BE2C (cell line): ENCODE measurements at places on chromosomes 2 and 18.
A peak's percentile ranks its signal among the peaks of the same experiment; 100 is the strongest.

DNA sequence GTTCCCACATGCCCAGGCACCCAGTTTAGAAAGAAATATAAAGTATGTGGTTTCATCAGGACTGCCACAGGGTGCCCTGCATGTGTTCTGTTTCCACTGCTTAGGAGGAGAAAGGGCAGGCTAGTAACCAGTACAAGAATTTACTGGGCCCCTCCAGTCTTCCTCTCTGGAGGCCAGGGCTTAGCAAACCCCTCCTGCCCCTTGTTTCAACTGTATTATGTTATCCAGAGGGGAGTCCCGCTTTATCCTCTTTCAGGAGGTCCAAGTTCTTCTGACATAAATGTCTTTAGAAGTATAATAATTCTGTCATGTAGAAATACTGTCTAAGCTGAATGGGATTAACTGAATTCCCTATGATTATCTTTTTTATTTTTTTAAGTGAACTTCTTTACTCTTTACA, 132.1 kb downstream of the WDSUB1 start:
- DNase-seq = no peak

- DNase-seq = no peak
These were observed 27.3 kb downstream of the INO80C start for GRCh38 chr18:35470435-35470834.

- DNase-seq = no peak
These were observed 27.1 kb downstream of the RALB start for GRCh38 chr2:120279708-120280107.

DNA sequence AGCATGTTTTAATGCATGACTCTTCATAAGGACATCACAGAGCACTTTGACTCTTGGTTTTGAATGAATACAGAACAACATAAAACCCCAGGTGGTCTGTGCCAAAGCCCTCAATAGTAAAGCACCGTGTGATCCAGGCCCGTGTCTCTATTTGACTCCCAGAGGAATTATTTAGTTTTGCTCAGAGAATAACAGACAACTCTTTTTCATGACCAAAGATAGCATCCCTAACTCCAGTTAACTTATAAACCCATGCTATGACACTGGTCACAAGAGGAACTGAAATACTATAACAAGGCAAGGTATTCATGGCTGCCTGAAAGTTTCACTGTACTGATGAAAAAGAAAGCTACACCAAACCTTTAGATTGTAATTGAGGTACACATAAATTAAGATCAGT, 128.4 kb downstream of the IKZF2 start:
- DNase-seq = no peak

DNA sequence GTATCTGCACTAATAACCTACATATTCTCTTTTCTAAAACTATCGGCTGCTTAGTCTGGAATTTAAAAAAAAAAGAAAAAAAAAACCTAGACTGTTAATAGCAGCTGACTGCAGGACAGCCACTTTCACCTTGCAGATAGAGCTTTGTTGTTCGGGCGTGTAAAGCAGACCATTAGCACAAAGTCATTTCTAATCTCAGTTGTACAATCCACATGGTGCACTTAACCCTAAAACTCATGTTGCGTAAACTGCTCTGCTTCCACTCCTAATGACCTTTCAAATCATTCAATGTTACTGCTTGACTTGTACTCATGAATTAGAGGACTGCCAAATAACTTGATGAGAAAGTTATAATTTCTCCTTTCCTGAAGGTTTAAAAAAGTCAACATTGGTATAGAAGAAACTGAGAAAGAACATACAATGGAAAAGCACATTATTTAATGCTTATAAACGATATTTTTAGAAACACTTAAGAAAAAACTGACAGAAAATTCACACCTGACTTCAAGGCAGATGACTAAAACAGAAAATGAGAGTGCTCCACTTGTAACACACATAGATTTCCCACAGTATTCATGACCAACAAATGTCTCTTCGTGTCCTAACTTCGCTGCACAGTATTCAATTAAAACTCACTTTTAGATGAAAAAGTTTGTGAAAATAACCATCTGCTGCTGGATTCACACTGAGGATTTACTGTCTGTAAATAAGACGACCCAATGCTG, 2.6 kb downstream of the CDH2 start:
- DNase-seq = no peak

DNA sequence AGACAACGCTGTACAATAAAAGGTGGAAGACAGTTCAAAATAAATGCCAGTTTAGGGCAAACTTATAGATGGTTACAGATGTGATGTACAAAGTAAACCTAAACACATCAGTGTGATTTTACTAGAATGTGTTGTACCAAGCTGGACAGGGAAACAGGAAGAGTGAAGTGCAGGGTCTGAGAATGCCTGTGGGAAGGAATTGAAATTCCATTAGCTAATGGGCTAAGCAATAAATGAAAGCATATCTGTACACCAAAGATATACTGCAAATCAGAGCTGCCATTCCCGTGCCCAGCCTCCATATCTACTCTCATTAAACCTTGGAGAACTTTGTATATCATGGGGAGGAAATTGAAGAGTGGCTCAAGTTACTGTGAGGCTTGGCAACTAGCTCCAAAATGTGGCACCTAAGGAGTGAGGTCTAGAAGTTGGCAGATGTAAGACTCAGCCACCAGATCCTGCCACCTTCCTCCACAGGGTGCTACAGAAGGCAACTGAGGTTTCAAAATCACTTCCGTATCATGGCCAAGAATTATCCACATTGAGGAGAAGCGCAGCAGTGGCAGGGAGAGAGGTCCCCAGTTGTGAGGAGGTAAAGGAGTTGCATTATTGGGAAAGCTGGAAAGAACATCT, 277.8 kb downstream of the TCF4 start:
- no peak for DNase-seq

DNA sequence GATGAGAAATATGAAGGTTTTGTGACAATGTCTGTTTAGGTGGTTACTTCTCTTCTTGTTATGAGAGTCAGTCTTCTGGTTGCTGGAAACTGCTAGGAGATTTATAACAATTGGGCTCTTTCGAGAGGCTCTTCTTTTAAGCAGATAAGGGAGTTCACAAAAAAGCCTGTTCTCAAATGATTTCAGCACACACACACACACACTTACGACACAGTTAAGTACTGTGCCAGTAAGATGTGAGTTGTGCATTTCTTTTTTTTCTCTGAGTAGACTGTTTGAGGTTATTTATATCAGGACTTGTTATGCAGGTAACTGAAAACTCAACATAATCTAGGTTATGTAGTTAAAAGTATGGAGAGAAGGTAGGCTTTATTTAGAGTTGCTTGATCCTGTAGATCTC, 49.8 kb downstream of the MSH2 start:
- no peak for DNase-seq

DNA sequence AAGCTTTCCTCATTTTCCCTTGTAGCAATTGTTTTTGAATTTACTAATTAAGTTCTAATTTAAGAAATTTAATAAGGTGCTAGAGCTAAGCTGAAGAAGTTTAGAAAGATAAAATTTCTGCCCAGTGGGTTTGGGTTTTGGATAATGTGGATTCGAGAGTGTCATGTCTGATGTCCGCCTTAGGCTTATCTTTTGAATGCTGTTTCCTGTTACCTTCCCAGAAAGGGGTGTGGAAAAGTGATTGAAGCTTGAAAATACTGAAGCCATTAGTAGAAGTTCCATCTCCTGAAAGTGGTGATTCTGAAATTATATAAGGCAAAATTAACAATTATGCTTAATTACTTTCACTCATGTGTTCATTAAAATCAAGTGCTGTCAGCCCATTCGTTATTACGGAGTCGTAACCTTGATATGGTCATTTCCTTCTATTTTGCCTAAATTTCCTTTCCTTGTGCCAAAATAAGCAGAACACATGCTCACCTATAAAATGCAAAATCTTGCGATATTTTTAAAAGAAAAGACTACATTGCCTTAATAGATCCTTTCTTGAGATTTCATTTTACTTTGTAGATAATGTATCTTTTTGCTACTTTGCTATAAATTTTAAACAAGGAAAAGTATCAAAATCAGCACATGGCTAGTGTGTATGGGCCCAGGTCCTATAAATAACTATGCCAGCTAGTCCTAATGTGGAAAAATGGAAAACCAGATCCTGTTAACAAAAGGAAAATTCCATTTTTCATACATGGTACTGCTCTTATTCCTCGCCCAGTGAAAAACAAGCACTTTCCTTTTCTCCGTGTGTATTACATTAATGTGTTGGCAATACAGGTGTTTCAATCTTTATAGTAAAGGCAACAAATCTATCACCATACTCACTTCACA, 97.3 kb downstream of the ICOS start:
- no peak for DNase-seq

- DNase-seq = no peak
These were observed 460 bp upstream of the SEMA4F start for GRCh38 chr2:74653589-74653984.

DNA sequence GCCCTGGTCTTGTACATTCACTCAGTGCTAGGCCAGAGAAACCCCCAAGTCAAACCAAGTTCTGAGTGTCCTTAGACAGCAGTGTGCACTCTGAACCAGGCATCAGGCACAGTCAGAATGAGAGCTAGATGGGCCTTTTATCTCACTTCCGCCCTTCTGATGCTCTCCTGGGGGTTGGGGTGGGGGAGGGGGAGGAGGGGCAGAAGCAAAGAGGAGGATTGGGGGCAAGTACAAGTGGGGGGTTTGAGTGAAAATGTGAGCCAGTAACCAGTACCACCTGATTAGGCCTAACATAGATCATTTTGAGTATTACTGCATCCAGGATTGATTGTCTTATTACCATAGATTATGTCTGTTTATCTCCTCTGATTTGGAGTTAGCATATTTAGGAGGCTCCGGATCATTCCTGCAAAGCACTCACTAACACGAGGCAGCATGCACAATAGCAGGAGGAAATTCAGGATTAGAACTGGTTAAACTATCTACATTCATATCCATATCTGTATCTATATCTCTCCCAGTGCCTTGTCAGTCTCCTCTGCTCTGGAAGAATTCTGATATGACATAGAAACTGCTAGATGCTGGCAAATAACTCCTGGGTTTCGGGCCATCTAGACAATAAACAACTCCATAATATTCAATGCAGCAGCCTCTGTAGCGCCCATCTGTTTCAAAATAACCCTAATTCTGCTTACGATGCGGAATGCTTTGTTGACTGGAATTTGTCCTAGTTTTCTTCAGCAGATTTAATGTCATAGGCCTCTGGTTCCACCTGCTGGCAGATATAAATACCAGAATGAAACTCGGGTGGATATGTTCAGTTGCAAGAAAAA, 149.1 kb downstream of the RHBDD1 start:
- peak; percentile 44 for DNase-seq

- no peak for DNase-seq
These were observed 180.3 kb downstream of the EIPR1 start for GRCh38 chr2:3197308-3197707.

DNA sequence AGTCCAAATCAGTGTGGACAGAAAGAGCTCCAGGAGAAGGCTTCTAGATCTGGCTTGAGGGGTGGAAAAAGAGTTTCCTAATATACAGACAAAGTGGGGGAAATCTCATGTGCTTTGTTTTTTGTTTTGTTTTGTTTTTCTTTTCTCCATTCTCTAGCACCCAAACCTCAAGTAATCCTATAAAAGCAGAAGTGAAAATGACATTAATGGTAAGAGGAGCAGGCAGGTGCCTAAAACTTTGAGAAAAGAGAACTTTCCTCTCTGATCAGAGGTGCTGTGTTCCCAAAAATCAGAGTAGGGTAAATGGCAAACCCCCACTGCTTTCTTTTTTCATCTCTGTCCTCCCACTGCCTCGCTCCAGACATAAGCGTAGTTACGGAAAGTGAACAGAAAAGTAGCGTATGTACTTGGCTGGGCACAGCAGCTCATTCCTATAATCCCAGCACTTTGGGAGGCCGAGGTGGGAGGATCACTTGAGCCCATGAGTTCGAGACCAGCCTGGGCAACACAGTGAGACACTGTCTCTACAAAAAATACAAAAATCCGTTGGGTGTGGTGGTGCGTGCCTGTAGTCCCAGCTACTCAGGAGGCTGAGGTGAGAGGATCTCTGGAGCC, 77.8 kb downstream of the FAM161A start:
- DNase-seq = no peak

GRCh38 chr2:105406221-105406620, 7.4 kb upstream of the FHL2 start:
- DNase-seq = peak; percentile 58

DNA sequence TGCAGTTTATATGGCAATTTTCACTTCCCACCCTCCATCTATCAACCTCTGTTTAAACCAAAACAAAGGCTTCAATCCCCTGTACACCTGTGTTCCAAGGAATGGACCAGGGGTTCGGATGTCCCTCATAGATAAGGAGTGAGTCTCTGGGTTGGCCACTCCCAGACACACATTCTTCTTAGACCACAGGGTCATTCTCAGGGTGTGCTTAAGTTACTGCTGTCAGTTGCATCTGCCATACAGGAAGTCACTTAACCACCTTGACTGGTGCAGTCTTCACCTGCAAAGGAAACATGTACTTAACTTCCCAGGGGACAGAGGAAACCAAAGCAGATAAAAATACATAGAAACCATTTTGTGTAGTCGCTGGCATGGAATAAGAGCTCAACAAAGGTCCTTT, 151.0 kb upstream of the NDUFV2 start:
- no peak for DNase-seq

DNA sequence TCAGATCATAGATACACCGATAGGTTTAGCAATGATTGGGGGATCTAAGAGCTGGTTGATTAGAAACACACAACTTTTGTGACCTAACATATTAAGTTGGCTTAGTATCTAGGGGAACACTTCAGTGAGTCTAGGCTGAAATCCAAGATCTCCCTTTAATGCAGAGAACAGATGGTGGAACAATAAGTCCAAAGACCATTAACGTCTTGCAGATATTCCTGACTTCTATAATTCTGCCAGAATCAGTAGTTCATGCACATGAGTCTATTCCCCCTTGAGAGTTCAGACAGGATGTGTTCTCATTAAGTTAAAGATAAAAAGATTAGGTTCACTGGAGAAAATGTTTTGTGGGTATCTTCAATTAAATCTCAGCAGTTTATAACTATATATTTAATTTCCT, 506.5 kb downstream of the TSN start:
- DNase-seq = no peak

DNA sequence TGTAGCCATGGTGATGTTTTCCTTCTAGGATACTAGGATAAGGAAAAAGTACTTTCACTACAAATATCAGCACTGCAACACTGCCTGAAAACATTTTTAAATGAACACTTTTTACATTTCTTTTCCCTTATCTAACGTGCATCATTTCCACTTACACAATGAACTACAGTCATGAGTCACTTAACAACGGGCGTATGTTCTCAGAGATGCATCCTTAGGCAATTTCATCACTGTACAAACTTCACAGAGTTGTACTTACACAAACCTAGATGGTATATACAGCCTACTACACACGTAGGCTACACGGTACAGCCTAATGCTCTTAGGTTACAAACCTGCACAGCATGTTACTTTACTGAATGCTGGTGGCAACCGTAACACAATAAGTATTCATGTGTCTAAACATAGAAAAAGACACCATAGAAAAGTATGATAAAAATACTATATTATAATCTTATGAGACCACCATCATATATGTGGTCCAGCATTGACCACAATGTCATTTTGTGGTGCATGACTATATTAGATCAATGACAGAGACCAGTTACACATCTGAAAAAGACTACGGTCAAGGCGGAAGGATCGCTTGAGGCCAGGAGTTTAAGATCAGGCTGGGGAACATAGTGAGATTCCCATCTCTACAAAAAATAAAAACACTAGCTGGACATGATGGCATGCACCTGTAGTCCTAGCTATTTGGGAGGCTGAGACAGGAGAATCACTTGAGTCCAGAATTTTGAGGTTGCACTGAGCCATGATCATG, 39.8 kb downstream of the WDR33 start:
- no peak for DNase-seq
